ENCODE measurements at places on chromosomes 11 and 22.

GRCh38 chr22:30574997-30575671 is 669 bp upstream of the GAL3ST1 start:
- DNase-seq, result no peak

- DNase-seq, result no peak
These were observed 6.8 kb upstream of the GGA1 start for GRCh38 chr22:37601540-37602442.

- no peak for DNase-seq
These were observed 37.2 kb downstream of the RCOR2 start for GRCh38 chr11:63879598-63880402.

DNA sequence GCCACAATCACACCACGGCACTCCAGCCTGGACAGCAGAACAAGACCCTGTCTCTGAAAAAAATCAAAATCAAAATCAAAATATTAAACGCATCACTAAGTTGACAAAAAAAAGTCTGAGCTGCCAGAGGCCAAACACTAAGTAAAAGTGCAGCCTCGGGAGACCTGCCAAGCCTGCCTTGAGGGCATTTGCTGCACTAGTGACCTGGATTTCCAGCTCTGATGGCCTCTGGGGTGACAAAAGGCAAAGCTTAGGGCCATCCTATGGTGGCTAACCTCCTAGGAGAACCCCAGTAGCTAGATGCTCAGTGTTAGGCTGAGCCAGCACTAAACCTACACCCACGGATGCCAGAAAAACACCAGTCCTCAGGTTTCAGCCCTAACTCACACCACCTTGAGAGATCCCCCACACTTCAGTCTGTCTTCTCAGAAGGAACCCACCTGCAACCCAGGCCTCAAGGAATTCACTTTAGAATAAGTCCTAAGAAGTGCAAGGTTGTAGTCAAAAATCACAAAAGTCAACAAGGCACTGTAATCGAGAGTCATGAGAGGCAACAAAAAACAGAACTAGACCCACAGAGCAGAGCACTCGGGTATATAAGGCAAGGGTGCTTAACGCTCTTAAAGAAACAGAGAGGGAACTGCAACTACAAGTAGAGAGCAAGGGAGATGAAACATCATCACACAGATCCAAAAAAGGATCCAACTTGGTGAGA is 28.6 kb downstream of the GNB1L start:
- no peak for DNase-seq

DNA sequence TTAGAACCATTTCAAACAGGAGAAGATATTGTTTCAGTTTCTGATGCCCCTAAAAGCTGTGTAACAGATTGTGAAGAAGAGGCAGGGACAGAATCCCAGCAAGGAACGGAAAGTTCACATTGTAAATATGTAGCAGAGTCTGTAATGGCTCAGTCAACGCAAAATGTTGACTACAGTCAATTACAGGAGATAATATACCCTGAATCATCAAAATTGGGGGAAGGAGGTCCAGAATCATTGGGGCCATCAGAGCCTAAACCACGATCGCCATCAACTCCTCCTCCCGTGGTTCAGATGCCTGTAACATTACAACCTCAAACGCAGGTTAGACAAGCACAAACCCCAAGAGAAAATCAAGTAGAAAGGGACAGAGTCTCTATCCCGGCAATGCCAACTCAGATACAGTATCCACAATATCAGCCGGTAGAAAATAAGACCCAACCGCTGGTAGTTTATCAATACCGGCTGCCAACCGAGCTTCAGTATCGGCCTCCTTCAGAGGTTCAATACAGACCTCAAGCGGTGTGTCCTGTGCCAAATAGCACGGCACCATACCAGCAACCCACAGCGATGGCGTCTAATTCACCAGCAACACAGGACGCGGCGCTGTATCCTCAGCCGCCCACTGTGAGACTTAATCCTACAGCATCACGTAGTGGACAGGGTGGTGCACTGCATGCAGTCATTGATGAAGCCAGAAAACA is 40.8 kb downstream of the IGLL1 start:
- no peak for DNase-seq

DNA sequence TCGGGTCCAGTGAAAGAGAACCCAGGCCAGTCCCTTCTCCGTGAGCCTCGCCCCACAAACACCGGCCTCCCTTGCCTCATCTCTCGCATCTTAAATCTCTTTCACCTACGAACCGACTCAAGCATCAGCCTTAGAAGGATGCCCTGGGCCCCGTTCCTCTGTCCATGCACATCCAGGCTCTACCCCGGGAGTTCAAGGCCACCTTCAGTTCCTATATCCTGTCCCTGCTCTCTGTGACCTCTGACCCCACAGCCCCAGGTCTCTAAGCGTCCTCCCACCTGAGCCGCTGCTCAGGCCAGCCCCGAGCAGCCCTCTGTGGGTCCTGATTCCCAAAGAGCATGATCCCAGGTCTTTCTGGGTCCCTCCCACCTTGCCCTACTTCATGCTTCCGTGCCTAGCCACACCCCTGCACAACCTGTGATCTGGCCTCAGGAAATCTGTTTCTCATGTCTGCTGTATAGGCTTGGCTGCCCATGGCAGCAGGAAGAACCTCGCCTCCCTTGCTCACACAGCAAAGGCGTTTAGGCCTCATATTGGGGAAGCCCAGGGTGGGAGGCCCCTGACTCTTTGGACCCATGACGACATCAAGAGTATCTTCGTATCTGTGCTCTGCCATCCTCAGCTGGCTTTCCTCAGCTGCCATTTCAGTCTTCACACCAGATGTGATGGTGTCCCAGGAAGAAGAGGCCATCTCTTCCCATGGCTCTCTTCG is 77.5 kb upstream of the SEPTIN5 start:
- DNase-seq, result no peak

DNA sequence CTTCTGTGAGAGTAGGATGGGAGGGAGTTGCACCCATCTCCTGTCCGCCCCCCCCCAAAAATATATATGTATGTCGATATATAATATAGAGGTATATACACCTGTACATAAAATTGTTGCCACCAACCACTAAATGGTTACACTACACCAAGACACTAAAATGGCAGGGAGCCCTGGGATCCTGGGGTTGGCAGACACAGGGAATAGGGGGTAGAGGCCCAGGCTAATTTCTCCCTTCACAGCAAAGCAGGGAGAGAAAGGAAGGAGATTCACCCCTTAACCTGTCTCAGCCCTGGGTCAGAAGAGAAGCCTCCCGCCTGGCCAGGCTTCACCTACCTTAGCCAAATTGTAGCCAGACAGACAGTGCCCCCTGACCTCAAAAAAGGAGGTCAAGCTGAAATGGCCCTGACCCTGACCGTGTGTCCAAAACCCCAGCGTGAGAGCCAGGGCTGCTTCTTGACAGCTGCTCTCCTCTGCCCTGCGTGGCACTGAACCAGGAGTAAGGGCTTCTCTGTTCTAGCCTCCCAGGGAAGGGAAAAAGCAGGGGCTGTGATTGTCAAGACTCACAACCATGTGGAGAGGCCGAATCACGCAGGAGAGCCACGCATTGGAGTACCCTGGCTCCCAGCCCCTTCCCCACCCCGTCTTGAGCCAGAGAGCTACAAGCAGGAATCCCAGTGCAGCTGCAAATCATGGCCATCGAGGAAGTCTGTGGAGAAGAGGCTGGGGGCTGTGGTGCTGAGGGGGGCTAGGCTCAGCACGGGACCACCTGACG is 40.5 kb downstream of the SGSM3 start:
- no peak for DNase-seq

DNA sequence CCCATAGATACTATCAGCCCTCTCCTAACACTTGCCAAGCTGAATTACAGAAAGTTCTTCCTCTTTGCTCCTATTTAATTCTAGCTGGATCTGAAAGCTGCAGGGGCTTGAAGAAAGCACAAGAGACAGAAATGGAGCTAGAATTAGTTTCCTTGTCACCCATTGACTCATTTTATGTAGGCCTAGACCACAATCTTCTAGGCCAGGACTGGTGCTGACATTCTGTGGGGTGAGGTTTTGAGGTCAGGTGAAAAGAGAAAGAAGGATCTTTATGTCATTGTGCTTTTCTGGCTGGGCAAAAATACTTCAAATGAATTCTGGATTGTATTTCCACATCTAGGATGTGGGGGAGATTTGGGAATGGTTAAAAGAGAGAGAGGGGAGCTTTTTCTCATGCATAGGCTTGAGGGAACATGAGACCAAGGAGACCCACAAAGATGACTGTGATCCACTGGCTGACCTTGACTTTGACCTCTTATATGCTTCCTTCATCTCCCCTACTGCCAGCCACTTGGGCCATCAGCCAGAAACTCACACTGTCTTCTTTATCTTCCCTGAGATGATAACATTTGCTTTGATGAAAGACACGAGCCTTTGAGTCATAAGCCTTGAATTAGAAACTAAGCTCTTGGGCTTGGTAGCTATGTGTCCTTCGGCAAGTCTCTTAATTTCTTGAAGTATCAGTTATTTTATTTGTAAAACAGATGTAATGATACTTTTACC is 274.9 kb upstream of the CADM1 start:
- DNase-seq, result no peak

DNA sequence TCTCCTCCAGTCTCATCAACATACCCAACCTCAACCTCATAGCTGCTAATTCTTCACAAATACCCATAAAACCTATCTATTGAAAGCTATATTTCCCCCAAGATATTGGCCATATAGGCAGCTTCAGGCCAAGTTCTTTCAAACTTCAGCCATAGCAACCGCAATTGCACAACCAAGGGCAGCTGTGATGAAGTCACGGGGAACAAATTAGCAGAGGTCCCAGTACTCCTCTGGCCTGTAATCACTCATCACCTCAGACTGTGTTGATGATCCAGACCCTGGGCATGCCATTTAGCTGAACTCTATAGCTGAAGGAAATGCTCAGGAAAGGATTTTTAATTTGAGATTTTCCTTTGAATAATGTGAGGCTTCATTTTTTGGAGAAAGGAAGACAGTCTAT is 84.1 kb downstream of the SLC1A2 start:
- no peak for DNase-seq

DNA sequence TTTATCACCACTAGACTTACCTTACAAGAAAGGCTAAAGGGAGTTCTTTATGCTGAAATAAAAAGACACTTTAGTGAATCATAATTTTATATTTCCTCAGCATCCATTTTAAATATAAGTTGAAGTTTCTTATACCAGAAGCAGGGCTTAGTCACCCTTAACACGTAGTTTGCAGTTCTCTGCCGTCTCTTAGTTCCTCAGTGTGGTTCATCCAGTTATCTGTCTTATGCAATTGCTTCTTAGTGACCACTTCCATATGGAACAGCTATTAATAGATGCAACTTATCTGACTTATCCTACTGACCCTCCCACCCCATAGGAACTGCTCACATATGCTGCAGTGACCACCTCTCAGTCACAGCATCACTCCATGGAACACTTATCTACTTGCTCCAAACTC is 11.7 kb upstream of the SLC36A4 start:
- no peak for DNase-seq

DNA sequence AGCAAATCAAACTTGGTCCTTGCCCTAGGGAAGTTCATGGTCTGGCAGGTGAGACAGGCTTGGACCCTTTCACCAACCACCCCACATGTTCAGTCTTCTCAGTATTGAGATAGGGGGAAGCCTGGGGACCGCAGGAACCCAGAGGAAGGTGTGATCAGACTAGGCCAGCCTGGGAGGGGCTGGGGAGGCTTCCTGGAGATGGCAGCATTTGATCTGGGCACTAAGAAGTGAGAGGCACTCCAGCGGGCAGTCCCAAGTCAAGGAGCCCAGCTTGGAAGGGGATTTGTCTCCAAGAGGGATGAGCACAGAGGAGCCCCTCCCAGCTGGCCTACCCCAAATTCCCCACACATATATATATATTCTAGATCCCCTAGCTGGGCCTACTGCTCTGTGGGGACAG is 5.4 kb downstream of the LRRC32 start:
- no peak for DNase-seq

DNA sequence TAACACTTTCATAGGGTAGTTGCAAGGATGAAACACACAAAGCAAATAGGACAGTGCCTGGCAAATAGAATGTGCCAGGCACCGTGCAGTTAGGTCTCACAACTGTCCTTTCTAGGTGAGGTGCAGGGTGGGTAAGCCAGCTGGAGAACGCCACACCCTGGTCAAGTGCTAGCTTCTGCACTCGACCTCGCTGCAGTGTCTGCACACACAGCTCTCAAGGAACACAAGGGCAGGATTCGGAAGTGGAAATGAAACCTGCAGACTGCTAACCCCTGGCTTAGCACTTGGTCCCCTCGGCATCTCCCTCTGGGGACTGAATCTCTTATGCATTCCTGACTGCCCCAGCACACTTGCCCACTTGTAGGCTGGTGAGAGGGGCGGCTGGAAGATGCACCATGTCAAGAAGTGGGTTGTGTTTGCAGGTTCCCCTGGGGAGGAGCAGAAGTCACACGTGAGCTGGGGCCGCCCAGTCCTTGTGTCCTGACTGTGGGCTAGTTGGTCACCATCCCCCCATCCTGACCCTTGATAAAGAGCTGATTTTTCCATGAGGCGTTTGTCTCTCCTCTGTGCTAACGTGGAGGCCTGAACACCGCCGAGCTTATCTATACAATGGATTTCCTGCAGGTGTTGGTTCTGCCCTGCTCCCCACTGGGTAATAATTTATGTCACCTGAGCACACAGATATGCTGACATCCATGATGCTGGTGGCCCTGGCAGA is 89.0 kb downstream of the MICAL2 start:
- no peak for DNase-seq

- DNase-seq, result no peak
These were observed 20.5 kb upstream of the ETS1 start for GRCh38 chr11:128607819-128608218.

GRCh38 chr22:45008751-45009605 is 827 bp downstream of the PHF21B start:
- no peak for DNase-seq

GRCh38 chr11:61542705-61543104 is 34.2 kb downstream of the LRRC10B start:
- no peak for DNase-seq

DNA sequence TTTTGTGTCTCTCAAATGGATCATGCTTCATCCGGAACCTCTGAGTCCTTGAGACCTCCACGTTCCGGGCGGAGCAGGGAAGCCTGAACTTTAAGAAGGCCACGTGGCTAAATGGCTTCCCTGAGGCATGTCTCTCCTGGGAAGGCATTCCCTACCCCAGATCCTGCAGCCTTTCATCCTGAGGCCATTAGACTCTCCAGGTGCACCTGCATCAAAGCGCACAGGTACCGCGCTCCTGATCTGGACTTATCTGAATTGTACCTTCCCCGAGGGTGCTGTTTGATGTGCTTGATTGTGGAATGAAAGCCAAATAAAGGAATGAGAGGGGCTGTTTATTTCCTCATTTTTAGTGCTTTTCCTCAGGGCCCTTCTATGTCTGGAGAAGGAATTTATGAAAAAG is 22.5 kb downstream of the C22orf31 start:
- no peak for DNase-seq

GRCh38 chr11:120254788-120255518 is 15.0 kb downstream of the POU2F3 start:
- no peak for DNase-seq

All from non-pigmented ciliary epithelial cell (primary cell).